ENCODE measurements at places on chromosomes 2 and 18.

- no peak for DNase-seq
Observed at GRCh38 chr2:228916416-228917090, 354.5 kb downstream of the PID1 start.

DNA sequence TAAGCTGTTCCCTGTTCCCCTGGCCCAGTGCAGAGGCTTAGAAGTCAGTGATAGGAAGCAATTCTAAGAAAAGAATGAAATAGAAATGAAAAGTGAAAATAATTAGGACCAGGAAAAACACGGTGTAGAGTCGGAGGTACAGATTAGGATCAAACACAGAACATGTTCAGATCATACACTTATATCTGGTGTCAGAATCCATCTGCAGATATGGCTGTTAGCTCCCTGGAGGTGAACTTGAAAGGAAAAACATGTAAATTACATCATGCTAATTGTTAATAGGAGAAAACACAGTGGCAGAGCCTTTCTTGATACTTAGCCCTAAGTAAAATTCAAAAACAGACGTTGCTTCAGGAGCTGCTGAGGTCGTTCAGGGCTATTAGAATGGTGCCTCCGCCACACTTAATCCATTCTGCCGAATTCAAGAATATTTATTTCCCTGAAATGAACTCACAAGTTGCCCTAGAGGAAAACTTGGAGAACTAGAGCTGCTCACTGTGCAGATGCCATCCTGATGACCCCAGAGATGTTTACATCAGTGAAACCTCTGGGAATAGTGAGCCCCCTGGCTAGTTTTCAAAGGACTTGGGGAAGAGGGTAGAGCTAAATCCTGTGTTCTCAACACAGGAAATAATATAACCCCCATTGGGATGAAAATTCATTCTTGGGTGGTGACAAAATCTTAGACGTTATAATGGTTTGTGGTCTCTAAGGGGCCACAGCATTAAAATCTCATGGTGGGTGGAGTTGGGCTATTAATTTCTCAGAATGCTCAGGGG lies 27.5 kb downstream of the LPIN1 start:
- DNase-seq = no peak

DNA sequence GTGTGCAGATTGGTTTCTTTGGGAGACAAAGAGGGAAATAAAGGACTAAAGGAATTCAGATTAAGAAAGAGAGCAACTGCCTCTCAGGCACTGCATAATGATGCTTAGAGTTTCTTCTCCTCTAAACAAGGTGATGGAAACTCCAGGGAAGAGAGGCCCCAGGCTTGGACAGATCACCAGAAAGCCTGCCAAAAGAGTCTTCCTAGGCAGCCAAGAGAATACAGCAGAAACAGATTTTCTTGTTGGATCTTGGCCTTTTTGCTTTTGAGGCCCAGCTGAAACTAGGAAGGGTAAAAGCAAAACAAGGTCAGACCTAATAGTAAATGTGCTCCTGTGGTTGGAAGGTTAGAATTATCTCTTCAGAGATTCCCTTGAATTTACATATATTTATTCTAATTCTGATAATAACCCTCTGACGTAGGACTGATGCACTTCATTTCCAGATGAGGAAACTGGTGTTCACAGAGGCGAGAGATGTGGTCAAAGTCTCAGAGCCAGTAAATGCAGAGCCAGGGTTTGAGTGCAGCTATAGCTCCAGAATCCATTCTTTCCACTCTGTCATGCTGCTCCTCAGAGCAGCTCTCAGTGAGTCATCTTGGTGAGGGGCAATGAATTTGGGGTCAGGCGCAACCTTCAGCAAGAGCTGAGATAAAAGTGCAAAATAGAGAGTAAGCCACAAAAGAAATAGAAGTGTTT lies 142.3 kb upstream of the FBXO11 start:
- no peak for DNase-seq

- no peak for DNase-seq
Observed at GRCh38 chr2:189648846-189649509, 12.3 kb upstream of the ASNSD1 start.

DNA sequence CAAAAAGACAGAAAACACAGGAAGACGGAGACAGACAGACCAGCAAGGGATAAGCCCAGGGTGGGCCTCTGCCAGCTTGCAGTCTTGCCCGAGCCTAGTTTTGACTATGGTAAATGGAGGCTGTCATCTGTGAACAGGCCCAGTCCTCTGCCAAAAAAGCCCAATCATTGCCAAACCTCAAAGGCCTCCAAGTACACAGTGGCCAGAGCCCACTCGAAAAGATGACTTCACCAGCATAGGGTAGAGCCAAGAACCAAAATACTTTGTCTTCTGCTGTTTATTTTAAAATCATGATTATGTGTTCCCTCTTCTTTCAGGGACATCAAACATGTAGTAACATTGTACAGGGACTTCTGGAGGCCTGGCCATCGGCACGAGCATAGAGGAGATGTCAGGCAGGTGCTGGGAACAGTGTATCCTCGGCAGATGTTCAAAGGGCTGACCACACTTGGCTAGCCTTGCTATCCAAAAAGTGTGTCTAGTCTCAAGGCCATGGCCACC lies 66.0 kb downstream of the TTC32 start:
- no peak for DNase-seq

DNA sequence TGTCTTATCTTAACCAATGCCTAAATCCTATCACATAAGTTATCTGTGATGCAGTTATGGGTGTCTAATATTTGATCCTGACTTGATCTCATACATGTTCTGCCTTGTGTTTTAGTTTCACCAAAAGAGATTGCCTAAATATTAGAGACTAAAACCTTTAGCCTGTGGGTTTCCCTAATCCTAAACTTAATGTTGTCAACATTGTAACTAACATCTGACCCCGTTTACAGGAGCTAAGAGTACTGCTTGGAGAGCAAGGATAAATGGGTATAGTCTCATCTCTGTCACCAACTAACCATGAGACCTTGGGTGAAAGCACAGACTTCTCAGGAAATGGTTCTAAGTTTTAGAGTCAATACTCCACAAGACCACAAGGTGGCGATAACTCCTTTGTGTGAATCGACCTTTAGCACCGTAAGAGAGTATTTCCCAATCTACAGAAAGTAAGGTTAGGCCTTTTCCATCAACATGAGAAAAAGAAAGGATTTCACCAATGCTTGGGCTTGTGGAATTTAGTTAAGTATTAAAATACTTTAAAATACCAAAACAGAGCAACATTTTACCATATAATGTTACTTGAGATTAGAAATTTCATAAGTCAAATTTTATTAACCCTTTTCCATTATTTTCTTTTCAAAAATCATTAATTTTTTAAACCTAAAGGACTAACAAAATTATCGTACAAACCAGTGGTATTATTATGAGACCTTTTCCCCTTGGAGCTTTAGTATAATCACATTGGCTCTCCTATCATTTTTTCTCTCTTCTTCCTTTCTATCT lies 60.5 kb downstream of the G6PC2 start:
- DNase-seq = no peak

DNA sequence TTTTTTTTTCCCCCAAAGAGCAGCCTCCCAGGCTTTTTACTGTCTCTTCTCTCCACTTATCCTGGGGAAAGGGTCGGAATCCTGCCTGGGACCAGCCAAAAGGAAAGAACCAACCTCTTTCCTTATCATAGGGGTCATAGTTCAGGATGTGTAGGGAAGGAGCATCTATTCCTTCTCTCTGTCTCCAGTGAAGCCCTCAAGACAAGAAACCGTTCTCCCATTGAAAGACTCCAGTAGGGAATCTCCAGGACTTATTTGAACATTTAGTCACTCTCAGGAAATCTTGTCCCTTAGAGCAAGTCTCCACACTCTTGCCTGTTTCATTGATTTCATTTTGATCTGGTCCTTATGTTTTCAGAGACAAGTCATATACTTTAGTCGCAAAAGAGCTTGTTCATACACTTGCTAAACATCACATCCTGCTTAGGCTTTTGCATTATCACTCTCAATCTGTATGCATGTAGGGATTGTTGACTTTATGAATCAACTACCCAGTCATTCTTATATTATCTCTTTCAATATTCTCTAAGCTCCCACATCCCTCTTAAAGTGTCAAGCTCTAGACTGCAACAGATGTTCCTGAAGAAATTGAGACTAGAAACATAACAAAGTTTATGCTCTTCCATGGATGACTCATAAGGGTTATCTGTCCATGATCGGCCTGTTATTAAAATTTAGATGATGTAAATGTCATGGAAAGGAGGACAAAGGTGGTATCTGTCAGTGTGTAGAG lies 116.2 kb upstream of the ST6GAL2 start:
- DNase-seq = no peak

DNA sequence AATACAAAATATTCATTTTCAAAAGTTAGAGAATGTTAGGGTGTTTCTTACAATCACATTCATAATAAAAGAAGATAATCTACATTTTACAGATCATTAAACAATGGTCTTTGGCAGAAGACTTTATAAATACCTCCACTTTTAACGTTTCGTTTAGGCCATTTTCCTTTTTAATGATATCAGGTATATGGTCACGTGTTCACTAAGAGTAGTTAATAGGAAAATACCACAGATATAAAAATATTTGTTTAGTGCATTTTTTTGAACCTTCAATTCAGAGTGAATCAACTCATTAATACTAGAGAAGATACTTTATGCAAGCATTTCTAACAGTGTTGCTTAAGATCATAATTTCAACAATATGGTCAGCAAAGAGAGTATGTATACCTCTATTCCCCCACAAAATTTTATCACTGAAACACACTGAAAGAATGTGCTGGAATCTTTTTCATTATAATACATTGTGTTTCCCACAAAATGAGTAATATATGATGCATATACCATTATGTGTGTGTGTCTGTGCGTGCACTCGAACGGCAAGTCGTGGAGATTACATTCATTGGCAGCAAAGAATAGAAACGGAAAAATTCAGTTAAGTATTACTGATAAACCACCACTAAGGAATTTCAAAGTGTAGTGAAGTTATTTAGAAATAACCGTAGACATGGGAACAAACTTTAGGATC lies 319.9 kb upstream of the THUMPD2 start:
- no peak for DNase-seq

DNA sequence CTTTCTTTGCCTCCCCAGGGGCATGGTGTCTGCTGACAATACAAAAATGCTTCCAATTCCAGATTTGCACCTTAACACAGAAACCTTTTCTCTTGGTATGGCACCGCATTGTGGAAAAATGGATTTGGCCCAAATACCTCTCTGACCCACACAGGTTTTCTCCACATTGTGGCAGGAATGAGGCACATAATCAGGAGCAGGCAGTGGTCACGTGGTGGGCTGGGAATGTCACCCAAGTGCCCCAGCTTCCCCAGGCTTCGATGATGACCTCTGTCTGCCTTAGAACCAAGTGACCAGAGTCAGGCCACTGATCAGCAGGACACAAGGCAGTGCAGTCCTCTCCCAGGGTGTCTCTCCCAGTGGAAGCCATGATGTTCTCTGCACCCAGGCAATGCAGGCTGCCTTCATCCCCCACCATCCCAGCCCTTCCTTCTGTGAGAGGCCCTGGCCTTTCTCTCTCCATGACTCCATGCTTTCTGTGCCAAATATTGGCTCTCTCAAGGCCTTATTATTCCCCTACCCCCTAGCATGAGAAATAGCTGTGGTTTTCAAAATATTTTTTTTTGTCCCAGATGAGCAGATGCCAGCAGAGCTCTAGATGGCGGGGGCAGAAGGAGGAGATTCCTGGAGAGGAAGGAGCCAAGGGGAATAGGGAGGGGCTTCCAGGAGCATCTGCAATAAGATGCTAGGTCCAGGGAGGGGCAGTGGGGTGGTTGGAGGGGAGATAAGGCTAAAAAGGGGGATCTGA lies 198.9 kb downstream of the ACKR3 start:
- DNase-seq = no peak

- no peak for DNase-seq
Observed at GRCh38 chr2:28603821-28604220, 108.0 kb downstream of the PLB1 start.

- no peak for DNase-seq
Observed at GRCh38 chr2:25312958-25313710, 28.6 kb downstream of the DNMT3A start.

- DNase-seq = no peak
Observed at GRCh38 chr2:20672201-20672951, 5.4 kb downstream of the GDF7 start.

GRCh38 chr2:176592216-176592615 lies 323.0 kb downstream of the MTX2 start:
- no peak for DNase-seq

DNA sequence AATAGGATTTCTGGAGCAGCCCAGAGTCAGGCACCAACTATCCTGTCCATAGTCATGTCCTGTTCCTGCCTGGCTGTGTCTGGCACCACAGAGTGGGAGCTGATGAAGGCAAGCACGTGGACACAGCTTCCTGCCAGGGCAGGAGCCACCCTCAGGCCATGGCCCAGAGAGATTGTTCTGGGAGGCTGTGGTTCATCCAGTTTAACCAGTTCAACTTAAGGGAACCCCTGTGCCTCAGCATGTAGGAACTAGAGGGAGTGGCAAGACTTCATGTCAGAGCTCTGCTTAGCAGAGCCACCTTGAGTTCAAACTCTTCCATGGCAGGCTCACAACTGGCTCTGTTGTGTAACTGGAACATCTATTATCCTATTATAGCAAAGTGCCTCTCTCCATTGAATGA lies 73.2 kb upstream of the NCKAP5 start:
- DNase-seq = no peak

DNA sequence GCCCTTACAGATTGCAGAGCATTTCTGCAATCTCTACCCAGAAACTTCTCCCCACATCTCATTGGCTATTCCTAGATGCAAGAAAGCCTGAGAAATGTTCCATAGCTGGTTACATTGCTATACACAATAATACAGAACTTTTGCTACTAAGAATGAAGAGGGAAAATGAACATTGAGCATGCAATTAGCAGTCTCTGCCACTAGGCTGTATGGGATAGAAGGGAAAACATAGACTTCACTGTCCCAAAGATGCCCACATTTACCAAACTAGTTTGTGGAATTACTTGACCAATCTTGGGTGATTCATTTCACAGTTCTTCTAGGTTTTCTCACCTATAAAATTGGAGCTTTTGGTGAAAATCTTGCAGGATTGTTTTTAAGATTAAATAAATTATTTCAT lies 265.7 kb upstream of the NT5C1B start:
- DNase-seq = no peak

DNA sequence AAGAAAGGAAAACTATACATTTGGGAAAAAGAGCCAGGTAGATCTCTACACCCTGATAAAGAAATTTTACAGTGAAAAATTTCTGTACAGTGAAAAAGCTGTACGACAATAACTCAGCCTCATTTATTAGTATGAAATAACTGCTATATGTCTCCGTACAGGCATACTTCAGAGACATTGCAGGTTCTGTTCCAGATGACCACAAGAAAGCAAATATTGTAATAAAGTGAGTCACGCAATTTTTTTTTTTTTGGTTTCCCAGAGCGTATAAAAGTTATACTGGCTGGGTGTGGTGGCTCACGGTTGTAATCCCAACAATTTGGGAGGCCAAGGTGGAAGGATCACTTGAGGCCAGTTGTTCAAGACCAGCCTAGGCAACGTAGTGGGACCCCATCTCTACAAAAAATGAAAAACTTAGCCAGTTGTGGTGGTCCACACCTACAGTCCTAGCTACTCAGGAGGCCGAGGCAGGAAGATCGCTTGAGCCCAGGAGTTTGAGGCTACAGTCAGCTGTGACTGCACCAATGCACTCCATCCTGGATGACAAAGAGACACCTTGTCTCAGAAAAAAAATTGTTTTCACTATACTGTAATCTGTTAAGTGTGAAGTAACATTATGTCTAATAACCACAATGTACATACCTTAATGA lies 28.2 kb upstream of the AMMECR1L start:
- DNase-seq = no peak

Measured in T-helper 1 cell (primary cell).